Nephron progenitor cell (in vitro differentiated cells): ENCODE measurements at places on chromosomes 6 and 20.

- no peak for DNase-seq
Measured at GRCh38 chr6:89763550-89763949, 56.0 kb downstream of the MDN1 start.

- DNase-seq, result no peak
Measured at GRCh38 chr6:97097068-97098047, 172.8 kb downstream of the KLHL32 start.

- DNase-seq, result peak; percentile 46
Measured at GRCh38 chr6:111661541-111662061, 55.9 kb upstream of the TRAF3IP2 start.

- DNase-seq, result no peak
Measured at GRCh38 chr6:157266274-157267101, 56.8 kb downstream of the TMEM242 start.

- no peak for DNase-seq
Measured at GRCh38 chr20:16417001-16417400, 156.2 kb downstream of the KIF16B start.

DNA sequence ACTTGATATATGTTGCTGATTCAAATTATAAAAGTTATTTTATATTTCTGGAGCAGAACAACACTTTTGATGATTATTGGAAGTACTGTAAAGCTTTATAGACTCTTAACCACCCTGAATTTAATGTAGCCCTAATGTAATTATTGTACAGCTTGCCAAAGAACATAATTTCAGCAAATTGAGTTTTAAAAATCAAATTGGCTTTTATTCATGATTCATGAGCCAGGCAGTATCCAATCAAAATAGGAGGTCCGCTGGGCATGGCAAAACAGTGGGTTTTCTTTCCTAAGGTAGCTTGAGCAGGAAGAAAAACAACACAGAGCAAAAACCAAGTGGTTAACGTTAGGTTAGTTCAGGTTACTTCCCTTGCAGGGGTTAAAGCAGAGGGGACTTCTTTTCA is 64.8 kb upstream of the MAP7 start:
- DNase-seq, result no peak

- no peak for DNase-seq
Measured at GRCh38 chr6:144066741-144067484, 28.5 kb downstream of the SF3B5 start.

DNA sequence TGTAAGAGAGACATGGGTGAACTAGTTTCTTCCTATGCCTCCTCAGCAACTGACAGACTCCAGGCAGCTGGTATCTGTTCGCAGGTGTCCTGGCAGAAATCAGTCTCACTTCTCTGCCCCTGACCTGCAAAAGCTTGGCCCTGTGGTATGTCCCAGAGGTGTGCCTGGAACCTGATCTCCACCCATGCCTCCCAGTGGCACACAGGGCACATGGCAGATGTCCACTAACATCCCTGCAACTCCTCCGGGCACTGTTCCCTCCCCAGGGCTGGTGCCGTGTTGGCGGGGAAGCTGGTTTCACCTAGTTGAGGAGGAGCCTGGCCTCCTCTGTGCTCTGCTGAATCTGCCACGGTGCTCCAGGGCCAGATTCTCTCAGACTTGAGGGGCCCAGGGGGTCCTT is 123.3 kb upstream of the GGTLC1 start:
- DNase-seq, result no peak

DNA sequence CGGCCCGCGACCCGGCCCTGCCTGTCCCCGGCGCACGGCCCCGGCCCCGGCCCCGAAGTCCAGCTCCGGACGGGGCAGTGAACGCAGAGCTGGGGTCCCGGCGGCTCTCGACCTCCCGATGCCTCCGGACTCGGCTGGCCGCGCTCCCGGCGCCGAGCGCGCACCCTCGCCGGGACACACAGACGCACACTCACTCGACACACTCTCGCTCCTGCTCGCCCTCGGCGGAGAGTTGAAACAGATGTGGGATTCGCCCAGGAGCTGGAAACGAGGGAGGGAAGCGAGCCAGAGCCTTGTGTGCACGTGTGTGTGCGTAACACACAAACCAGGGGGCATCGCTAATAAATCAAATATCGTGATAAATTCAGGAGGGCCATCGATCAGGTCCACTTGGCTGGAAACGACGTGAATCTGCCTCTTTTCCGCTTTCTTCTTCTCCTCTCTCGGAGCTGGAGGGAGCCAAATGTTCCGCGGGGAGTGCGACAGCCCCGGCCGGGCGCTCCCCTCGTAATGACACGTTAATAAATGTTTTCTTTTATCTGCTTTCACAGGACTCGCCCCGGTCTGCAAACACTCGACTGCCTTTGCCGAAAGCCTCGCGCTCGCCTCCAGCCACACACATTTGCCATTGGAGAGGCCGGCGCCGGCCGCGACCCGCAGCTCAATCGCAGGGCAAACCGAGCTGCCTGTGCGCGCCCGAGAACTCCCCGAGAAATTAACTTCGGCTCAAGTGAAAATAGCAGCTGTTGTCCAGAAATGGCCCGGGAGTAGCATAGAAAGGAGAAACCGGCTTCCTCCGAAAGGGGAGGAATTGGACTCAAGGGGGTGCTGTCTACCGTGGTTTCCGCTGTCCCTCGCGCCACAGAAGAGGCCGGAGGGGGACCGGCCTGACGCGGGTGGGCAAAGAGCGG is 828 bp upstream of the SULF2 start:
- DNase-seq, result peak; percentile 78
